Caco-2 (cell line): ENCODE measurements at places on chromosomes 12 and 14.
A peak's percentile ranks its signal among the peaks of the same experiment; 100 is the strongest.

DNA sequence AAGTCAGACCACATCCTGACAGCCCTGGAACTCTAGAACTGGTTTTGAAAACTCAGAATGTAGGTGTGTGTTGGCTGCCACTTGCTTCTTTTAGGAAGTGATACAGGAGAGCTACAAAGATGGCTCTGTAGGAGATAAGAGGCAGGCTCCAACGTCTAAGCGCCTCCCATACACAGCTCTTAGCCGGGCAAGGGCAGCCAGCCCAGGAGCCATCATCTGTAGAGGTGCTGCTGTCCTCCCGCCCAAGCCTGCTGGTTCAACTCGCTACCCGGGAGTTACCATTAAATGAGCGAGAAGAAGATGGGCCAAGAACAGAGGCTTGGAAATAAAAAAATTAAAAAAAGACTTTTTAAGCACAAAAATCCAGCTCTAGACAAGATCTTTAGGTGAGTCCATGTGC is 61.2 kb upstream of the DIO3 start:
- DNase-seq: peak; percentile 6

- DNase-seq: no peak
These were observed 81.7 kb downstream of the TNFAIP2 start for GRCh38 chr14:103204852-103205540.

DNA sequence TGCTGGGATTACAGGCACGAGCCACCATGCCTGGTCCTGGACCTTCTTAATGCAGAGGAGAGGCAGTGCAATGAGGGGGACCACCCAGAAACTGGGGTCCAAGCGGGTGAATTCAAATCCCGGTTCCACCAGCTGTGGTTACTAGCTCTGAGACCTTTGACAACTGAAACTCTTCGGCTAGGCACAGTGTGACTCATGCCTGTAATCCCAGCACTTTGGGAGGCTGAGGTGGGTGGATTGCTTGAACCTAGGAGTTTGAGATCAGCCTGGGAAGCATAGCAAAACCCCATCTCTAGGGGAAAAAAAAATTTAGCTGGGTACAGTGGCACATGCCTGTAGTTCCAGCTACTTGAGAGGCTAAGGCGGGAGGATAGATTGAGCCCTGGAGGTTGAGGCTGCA is 5.0 kb upstream of the CD4 start:
- no peak for DNase-seq

GRCh38 chr14:31660728-31661127 is 99.5 kb downstream of the NUBPL start:
- DNase-seq: no peak

DNA sequence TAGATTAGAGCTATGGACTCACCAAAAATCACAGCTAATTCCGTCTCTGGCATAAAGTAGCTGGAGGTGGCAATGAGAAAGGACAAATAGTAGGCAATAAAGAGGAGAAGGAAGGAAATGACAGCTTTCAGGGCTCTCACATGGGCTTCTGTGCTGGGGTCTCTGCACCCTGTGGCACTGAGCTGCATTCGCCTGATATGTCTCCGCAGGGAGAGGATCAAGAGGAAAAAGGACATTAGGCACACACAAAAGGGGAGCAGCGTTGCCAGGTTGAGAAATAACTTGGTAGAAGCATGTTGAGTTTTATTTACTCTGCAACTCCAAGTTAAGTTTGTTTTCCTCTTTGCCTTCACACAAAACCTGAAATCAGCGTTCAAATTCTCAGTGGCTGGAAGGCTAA is 686 bp downstream of the TAS2R7 start:
- no peak for DNase-seq

GRCh38 chr12:32482226-32482625 is 82.9 kb downstream of the FGD4 start:
- DNase-seq: no peak

- peak; percentile 98 for DNase-seq
These were observed 29.3 kb downstream of the CD9 start for GRCh38 chr12:6229224-6230218.

DNA sequence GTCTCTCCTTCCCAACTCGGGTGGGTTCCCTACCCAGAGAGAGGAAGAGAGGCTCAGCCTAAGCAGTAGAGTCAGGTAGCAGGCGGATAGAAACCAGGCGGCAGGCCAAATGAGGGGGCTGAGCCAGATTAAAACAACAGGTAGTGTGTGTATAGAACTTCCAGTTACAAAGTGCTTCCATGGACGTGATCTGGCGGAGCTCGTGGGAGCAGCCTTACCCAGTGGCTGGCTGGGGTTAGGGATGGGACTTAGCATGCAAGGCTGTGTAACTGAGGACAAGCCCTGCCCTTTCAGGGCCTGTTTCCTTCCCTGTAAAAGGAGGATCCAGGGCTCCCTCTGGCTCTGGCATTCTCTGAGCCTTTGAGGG is 8.3 kb downstream of the KRT80 start:
- DNase-seq: no peak

DNA sequence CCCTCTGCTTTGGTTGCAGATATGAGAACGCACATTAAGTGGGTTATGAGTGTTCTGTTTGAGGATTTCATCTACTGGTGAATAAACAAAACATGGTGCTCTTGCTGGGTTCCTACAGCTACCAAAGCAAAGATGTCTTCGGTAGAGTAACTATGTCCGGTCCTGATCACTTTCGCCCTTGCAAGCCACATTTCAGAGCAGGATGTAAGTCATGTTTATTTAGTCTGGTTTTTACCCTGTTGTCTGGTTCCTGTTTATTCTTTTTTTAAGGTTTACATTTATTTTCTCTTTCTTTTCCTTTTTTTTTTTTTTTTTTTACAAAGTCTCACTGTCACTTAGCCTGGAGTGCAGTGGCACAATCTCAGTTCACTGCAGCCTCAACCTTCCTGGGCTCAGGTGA is 99.2 kb downstream of the VEZT start:
- no peak for DNase-seq

DNA sequence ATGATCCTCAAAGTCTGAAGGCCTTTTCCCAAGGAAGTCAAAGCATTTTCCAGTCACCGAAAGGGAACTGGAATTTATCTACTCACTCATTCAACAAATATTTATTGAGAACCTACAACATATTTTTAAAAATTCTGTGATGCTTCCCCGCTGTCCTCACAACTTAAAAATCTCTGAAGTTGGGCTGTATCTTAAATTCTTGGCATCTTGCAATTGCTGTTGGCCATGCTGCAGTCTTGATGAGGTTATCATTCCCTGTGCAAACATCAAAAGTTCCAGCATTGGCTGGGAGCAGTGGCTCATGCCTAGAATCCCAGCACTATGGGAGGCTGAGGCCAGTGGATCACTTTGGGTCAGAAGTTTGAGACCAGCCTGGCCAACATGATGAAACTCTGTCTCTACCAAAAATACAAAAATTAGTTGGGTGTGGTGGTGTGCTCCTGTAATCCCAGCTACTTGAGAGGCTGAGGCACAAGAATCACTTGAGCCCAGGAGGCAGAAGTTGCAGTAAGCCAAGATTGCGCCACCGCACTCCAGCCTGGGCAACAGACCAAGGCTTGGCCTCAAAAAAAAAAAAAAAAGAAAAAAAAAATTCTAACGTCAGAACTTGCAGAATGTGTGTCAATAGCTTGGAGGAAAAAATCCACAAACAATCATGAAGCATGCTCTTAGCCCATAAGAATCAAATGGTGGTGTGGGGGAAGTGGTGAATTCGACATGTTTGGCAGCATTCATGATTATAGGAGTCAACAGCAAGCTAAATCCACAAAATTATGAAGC is 34.9 kb downstream of the CCDC177 start:
- no peak for DNase-seq

DNA sequence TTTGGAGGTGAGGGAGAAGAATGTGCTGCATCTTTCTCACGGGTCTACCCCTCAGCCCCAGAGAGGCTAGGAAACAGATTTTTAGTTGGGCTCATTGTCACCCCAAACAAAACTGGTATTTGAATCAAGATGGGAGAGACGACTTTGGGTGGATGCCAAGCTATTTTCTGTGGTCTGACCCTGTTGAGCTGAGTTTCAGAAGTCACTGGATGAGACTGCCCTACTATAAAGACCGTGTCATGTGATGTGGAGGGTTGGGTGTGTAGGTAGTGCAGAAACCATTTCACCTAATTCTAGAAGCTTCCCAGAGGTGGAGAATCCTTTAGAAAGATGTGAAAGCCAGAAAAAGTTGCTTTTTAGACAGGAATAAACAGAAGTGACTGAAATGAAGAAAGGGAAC is 60.2 kb downstream of the IFT43 start:
- DNase-seq: no peak

DNA sequence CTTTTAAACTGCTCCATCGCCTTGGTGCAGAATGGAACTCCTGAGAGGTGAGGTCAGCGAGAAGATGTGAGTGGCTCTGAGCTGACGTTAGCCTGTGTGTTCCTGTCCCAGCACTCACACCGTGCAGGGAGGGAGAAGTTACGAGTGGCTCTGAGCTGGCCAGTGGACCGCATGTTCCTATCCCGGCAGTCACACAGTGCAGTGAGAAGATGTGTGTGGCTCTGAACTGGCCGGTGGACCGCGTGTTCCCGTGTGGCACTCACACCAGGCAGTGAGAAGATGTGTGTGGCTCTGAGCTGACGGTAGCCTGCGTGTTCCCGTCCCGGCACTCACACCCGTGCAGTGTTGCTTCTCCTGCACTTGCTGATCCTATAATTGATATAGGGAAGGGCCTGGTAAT is 59.9 kb downstream of the VCPKMT start:
- DNase-seq: no peak

GRCh38 chr14:76282581-76282980 is 93.4 kb upstream of the ESRRB start:
- DNase-seq: no peak

DNA sequence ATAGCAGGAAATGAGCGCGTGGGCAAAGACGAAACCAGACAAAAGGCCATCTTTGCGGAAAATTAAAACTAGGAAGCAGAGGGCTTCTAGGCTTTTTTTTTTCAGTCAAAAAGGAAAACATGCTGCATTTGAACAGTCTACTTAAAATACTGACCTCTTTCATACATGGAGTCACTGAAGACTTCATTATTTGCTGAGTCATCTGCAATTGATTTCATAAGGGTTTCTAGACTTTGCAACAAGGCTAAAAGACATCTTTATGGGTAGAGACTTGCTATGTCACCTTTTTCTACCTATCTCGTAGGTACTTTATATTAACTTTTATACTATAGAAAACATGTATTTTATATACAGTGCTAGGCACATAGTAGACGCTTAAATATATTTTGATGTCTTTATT is 238.4 kb downstream of the TMEM132D start:
- DNase-seq: no peak

GRCh38 chr12:55687746-55688145 is 20.0 kb downstream of the ITGA7 start:
- DNase-seq: no peak

DNA sequence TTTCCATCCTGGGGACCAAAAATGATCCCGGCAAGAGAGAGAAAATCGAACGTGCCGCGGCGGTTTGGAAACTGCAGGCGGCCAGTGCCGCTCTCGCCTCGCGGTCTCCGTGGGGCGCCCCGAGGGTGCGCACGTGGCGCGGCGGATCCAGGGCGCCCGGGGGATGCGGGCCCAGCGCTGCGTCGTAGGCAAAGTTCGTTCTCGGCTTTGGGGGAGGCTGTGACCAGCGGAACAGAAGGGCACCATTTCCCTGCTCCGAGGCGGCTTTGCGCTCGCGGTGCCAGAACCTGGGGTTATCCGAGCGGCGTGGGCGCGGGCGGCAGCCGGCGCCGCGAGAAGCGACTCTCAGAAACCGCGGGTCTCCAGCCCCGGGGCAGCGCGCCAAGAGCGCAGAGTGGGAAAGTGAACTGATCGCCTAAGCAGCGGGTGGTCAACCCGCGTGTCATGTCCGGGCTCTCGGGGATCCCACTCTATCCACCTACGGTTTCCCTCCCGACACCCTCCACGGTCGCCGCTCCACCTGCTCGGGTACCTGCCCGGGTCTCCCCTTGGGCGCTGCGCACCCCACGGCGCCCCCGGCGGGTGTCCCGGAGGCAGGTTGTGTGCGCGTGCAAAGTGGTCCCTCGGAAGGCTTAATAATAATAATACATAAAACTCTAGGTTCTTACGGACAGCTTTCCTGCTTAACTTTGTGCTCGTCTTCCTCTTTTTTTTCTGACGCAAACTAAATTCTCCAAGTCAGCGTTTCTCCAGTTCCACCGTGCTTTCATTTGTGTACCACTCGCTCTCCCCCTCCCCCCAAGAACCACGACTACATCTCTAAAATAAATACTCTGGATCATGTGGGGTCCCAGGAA is 1.2 kb downstream of the ESRRB start:
- no peak for DNase-seq

DNA sequence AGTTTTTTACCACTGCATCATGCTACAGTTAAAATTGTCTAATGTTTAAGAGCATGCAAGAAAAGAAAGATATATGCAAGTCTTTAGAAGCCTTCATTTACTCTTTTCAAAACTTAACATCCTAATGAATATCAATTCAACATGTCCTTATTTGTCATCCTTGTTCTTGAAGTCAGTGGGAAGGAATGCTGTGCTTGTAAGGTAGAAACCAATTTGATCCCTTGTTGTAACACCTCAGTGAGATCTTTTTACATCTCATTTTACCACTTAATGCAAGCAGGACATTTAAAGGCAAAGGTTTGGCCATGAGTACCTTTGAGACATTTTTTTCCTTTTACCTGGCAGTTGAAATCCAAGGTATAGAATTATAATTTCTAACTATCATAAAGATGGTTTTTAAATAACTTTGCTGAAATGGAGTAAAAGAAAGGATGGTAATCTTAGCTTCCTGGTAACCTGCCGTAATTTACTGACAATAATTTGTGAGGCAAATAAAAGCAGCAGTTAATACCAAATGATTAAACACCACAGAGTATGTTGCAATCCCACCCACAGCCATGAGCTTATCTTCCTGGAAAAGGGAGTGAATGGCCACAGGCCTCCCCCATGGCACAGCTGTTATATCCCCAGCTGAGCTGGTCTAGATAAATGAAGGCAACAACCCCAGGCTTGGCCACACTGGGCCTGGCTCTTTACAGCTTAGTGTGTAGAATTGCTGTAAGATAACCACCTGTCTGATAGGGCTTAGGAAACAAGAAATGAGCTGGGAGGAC is 33.2 kb upstream of the STRN3 start:
- peak; percentile 6 for DNase-seq
